Mucosa of gallbladder (tissue), 1 donor: ENCODE measurements at places on chromosomes 4 and X. TPM values are rescaled to one million over a fixed set of nuclear protein-coding genes. Genes with fewer than 3 reads are reported as not detected.

ATOH1 gene
- total RNA-seq, result not detected

PWWP3B gene
- 5.6 TPM for total RNA-seq

CITED1 gene
- not detected for total RNA-seq

ENPP6 gene
- 0.60 TPM for total RNA-seq

CYLC1 gene
- not detected for total RNA-seq

PRRG1 gene
- 22.3 TPM for total RNA-seq

DNA sequence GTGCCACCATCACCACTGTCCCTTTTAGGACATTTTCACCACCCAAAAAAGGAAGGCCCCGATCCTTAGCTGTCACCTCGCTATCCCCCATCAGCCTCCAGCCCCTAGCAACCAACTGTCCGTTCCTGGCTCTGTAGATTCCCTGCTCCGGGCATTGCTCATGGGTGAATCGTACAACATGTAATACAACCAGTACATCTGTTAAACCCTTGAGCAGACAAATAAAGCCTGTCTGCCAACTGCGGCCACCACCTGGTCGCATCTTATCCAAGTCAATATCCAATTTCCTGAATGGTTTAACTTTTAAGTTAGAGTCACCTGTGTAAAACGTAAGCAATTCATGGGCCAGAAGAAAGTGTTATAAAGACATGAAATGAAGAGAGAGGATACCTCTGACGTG, 251.9 kb downstream of the AFAP1 start:
- DNase-seq, result peak; percentile 16

DNA sequence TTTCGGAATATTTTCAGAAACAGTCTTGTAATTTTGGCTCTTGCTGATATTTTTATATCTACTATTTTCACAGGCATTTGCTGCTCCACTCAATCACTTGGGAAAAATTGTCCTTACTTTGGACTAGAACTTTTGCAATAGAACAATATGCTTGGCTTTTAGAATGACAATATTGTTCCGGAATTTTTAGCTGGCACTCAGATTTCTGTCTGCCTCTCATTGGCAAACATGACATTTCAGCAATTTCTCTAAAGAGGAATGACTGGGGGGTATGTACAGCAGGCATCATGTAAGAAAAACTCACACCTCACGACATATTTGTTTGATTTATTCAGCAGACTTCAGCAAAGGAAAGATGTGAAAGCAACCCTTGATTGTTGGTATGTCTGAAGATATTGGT, 243.6 kb upstream of the GPRIN3 start:
- DNase-seq, result no peak

- no peak for DNase-seq
Measured at GRCh38 chrX:18877469-18877868, 106.4 kb downstream of the PHKA2 start.

DNA sequence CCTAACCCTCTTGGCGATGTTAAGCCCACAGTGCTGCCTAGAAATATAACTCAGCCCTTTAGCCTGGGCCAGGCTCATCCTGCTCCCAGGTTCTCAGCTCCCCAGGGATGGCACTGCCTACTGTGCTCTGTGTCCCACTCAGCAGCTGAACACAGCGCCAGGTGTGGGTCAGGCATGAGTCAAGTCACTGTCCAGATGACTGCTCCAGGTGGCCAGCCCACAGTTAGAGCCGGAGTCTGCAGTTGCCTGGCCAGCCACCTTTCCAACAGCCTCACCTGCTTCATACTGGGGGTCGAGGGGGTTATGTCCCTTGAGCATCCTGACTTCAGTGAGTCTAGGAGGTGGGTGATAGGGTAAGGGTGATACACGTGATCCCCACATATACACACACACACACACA, 48.4 kb downstream of the TBC1D14 start:
- no peak for DNase-seq

GRCh38 chr4:106806158-106806797, 229.8 kb downstream of the DKK2 start:
- DNase-seq, result no peak

GRCh38 chr4:150302553-150302952, 224.3 kb downstream of the DCLK2 start:
- no peak for DNase-seq

DNA sequence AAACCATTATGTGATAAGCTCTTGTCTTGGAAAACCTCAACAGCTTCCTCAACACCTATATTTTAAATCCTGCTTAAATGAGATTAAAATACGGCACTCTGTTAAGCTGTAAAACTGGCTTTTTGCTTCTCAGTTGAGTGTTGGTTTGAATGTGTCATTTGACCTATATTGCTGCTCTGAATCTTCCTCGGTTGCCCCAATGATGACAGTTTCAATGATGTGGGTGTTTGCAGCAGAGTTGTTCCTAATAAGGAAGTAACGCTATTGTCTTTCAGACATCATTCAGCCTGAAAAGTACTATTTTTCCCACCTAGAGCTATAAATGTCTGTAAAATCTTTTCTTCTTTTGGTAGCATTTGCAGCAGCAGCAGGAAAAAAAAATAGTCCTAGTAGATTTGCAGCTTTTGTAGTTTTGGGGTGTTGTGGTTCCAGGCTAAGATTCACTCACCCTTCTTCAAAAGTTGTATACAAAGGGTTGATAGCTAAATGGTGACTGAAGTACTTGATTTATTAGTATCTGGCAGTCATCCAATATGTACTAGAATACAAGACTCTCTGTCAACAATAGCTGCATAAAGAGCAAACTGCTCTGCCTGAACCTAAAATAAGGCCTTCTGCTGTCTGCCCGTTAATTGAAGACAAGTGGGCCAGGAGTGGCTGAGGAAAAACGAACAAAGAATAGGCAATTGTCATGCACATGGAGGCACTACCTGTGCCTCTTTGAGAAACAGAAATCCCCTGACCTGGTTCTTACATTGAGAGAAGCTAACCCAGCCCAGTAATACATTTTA, 333.1 kb downstream of the IL1RAPL1 start:
- no peak for DNase-seq

DNA sequence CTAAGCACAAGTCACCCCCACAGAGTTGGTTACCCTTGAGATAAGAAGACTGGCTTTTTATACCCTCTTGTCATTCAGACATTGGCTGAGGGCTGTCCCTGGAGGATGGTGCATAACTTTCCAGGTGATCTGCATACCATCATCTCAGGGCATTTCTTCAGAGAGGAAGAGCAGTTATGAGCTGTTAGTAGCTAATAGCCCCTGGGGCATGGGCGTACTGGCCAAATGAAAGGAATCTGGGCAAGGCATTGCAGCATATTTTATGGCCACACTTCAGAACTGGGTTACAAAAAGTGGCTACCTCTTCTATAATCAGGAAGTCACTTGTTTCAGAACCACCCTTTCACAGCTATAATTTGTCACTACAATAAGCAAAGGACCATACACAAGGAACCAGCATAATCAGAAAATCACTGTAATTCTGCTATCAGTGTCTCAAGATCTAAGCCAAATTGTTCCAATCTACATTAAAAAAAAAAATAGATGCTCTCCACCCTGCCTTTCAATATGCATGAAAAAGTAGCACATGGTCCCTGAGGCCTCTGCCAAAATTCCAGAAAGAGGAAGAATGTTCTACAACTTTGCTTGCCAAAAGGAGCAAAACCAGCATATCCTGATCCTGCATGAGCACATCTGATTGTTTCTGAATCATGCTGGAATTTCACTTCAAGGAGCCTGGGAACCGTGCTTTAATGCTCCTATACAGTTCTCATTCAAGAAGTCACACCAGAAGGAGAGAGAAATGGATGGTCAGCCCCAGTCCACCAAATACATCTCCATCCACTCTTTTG, 92.0 kb downstream of the TMEM144 start:
- no peak for DNase-seq

GRCh38 chrX:151370906-151371305, 26.1 kb upstream of the VMA21 start:
- no peak for DNase-seq

- DNase-seq, result no peak
Measured at GRCh38 chr4:184688447-184688846, 38.9 kb downstream of the PRIMPOL start.

DNA sequence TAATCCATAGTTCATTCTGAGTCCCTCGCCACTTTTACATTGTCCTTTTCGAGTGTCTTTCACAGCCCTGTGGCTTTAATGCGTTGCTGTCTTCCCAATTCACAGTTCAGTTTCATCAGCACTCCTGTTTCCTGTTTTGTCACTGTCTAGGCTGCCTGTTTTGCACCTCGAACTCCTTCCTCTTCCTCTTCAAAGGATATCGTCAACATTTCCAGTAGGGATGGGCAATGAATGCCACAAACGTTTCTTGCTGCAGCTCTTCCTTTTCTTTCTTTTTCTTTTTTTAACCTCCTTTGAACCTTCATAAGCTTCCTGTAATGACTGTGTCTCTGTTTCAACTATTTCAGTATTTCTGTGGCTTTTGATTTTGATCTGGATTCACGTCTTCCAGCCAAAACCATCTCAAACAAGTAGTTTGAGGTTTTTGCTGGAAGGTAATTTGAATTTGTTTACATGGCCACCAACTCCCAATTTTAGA, 105.4 kb downstream of the ANXA3 start:
- no peak for DNase-seq

GRCh38 chrX:11792461-11793421, 34.7 kb downstream of the MSL3 start:
- no peak for DNase-seq

DNA sequence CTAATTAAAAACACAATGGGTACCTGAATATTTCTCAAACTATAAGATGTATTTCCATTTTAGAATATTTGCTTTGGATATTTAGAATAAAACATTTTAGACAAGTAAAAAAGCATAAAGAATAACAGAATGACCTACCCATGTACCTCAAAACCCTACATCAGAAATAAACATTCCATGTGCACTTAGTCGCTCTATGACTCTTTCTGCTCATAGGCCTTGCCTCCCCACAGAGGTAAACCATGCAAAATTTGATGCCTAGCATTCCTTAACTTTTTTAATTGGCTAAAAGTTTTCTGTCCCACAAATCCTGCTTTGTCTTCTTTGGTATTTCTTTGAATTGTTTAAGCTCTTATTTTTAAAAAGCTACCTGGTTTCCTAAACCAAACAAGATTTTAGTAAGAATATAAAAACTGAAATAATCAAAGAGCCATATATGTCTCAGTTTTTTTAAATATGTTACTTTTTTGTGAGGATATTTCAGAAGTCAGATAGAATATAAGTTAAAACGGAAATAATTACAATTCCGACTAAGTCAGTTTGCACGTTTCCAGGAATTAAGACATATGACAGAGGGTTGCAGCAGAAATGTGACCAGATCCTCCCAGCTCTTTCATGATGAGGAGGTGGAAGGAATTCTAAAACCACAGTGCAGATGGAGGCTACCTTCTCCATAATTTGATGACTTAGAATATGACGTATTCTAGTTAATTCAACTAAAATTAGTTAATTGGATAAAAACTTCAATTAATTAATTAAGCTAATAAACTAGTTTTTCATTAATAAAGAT, 102.5 kb downstream of the FIP1L1 start:
- no peak for DNase-seq

DNA sequence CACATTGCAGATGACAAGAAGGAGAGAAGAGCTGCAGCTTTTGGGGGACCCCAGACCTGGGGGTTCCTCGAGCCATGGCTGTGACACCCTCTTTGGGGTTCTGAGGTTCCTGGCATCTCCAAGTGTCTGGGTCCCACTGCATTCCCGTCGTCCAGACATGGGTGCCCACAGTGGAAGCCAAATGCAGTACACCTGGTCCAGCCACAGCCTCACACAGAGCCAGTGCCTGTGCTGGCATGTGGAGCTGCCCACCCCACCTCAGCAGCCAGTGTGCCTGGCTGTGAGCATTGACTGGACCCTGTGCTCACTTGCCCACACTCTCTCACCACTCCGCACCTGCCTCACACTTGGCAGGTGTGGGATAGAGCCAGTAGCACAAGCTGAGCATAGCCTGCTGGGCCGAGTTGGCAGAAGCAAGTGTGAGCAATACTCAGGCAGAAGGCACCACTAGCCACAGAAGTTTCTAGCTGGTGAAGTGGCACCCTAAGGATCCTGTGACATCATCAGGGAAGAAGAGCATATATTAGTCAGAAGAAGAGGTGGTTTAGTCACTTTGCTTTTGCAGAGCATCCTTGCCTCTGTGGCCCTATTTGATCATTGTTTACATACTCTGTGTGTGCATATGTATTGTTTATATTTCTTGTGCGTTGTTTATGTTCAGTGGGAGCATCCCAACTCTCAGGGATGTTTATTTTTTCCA, 65.0 kb upstream of the MAGEB2 start:
- DNase-seq, result no peak
